ENCODE measurements at places on chromosomes 5 and 9.

DNA sequence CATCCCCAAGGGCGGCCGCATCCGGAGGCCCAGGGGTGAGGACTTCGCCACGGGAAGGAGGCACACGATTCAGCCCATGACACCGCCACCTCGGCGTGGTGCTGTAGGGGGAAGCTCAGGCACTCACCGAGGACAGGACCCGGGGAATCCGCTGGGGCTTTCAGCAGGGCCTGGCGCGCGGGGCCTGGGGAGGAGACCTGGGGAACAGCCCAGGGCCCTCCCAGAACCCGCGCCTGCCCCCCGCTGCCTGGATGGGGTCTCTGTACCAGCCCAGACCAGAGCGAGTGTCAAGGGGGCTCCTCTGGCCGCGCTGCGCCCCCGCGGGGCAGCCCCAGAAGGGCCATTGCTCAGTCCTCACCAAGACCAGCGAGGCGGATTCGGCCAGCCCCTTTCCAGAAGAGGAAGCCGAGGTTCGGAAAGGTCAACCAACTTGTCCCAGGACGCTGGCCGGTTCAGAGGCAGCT is 12.8 kb downstream of the COL23A1 start:
- no peak for DNase-seq

GRCh38 chr9:114850871-114851270 is 45.0 kb upstream of the TNFSF15 start:
- DNase-seq, result no peak

- DNase-seq, result no peak
Measured at GRCh38 chr5:56737951-56738606, 77.3 kb upstream of the MAP3K1 start.

DNA sequence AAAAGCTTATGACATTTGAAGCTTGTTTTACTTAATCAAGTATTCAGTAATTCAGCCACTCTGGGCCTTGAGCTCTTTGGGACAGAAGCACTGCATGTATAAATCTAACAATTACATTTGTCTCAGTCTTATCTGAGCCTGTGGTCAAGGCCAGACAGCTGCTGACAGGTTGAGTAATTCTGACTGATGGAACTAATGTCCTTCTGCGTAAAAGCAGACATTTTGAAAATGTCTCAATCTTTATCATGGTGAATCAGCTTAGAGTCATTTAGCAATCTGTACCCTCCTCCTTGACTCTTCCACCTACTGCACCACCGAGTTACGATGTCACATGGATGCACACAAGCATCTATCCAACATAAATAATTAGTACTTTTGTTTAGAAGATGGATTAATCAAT is 400.0 kb downstream of the ARRDC3 start:
- DNase-seq, result no peak

GRCh38 chr5:61330845-61331406 is 1.1 kb upstream of the ZSWIM6 start:
- DNase-seq, result no peak

DNA sequence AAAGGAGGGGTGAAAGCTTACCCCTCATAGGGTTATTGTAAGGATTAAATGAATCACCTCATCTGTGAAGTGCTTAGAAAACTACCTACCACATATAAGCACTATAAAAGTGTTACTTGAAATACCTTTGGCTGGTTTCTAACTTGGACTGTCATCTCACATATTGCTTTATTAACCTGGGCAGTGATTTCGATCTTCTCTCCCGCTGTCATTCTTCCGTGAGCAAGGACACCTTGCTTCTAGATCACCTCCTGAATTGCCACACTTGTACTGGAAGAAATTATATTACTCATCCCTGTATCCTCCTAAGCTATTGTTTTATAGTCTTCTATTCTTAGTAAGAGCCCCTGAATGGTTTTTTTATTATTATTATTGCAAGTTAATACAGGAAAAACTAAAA is 34.0 kb upstream of the GRAMD2B start:
- no peak for DNase-seq

GRCh38 chr9:1619915-1620710 is 395.0 kb upstream of the SMARCA2 start:
- no peak for DNase-seq

DNA sequence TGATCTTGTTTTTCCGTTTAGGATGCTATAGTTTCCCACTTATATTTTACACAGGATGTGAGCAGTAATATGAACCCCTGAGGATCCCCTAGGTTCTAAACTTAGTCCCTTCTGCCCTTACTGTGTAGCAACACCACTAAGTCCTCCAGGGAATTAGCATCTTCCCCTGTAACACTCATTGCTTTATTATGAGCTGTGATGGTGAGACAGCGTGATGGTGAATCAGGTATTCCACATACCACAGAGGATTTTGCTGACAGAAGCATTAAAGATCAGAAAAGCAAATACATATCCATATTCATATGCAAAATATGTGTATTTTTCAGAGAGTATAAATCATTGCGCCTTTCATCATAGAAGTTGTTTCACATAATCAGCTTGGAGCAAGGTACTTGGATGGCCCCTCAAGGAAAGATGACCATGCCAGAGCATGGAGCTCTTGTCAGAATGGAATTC is 317.0 kb downstream of the ICE1 start:
- DNase-seq, result no peak

DNA sequence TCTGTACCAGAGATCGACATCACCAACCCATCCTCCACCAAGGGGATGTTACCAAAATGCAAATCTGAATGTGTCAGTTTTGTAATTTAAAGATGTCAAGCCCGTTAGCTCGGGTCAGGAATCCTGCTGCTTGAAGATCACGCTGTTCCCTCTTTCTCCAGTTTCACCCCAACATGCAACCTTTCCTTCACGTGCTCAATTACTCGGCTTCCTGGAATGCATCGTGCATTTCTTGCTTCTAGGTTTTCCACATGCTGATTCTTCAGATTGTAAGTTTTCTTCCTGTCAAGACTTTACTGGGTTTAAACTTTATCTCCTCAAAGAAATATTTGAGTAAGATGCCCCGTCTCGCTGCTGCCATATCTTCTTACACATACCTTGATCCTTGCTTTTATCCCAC is 209.5 kb upstream of the SNX2 start:
- DNase-seq, result no peak

DNA sequence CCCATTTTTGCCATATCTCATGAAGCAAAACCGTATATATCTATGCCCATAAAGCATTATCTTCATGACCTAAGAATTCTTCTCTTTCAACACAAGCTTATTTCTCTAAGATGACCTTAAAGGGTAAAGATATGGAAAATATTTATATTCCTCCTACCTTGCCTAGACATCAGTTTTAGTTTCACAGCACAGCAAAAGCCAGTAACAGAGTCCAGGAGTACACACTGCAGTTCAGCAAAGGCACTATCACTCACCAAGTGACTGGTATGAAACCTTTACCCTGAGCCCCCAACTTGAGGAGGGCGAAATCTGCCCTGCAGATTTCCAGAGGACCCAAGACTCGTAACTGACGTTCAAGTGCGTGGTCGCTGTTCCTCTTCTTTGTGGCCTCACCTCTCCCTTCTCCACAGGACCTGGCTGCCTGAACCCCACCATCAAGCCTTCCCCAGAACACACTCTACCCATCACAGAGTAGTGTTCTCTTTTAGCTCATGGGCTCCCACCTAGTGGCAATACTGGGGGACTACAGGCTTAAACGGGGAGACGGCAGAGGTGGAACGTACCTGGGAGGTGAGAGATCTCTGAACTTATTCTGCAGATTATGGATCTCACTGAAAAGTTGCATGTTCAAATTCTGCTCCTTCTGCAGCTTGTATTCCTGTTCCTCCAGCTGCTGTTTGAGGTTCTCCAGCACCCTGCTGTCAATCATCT is 141.0 kb downstream of the CDK5RAP2 start:
- DNase-seq, result no peak

DNA sequence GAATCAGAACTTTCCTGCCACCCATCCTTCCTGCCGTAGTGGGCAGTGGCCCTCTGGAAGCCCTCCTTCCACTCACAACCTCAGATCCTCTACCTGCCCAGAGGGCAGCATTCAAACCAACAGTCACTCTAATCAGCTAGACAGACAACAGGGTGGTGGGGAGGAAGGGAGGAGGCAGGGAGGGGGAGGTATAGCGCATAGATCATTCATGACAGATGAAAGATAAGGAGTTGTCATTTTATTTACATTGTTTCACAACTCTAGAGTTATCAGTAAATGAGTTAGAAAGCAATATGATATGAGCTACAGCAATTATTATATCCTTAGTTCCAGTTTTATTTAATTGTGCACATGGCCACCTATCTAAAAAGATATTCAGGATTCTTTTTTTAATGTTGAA is 852 bp downstream of the IL9 start:
- DNase-seq, result no peak

- DNase-seq, result no peak
Measured at GRCh38 chr5:98543490-98543889, 230.0 kb upstream of the RGMB start.

DNA sequence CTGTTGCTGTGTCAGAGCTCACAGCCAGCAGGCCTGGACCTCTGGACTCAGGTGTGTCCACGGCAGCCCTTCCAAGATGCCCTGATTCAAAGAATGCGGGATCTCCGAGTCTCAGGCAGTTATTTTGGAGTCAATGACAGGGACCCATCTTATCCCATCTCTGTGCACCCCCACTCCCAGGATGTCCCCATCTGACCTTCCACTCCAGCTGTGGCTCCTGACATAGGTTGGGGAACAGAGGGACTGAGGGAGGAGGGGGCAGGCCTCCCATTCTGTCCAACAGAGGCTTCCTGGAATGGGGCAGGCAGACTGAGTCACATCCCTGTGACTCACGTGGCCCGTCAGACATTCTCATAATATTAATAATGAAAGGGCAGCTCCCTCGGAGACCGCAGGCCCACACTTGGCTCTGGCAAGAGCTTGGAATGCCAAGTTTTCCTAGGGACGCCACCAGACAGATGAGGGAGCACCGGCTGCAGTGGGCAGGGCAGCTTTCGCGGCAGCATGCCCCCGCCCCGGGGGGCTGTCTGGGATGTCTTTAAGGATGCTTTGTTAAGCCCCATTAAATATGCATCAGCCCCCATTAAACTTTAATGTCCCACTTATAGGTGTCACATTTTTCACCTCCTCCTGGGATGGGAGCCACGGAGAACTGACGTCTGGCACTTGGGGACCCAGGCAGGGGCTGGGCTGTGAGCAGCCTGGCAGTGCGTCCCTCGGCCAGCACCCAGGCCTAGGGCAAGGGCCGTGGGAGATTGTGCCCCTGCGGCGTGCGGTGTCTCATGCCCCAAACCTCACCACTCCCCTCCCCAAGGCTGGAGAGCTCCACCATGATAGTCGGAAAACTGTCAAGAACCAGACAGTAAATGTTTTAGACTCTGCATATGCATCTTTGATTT is 23.6 kb upstream of the FIBCD1 start:
- DNase-seq, result peak; percentile 85

DNA sequence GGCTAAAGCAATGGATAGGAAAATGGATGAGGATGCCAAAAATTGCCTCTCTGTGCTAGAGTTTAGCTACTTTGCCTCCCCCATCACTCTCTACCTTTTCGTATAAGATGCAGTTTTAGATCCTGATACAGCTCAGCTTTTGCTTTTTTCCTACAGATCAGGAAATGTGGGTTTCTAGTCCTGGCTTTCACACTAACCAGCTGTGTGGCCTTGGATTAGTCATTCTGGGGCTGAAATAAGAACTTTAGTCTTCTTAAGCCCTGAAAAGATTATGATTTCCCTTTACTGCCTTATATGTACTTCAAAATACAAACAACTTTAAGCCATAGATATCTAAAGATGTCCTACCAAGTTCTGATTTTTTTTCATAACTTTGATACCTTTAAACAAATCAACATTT is 116.4 kb downstream of the BAAT start:
- no peak for DNase-seq

GRCh38 chr5:67453111-67453905 is 256.7 kb upstream of the CD180 start:
- DNase-seq, result no peak

DNA sequence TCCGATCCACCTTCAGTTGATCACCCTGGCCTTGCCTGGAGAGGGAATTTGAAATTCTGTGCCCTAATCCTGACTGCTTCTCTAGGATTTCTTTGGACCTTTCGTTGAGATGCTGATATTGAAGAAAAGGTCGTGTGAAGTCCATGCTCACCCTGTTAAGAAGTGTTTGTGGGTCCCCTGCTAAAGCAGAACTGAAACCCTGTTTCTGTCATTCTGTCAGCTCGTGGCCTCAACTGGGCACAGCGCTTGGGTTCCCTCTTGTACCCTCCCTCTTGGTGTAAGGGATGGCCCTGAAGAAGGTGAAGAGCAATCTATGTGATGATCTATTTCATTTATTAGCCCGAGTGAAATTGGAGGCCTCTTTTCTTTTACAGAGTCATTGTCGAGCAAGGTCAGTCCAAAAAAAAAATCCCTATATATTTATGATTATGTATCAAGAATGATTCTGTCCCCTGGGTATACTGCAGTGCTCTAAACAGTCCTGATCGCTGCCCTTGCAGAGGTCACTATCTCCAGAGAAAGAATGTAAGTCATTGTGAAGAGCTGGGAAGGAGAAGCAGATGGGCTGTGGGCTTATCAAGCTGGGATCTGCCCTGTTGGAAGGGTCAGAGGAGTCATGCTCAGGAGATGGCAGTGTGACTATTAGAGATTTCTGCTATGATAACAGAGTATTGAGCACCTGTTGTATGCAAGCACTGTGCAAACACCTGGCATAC is 56.1 kb downstream of the WWC1 start:
- DNase-seq, result no peak

DNA sequence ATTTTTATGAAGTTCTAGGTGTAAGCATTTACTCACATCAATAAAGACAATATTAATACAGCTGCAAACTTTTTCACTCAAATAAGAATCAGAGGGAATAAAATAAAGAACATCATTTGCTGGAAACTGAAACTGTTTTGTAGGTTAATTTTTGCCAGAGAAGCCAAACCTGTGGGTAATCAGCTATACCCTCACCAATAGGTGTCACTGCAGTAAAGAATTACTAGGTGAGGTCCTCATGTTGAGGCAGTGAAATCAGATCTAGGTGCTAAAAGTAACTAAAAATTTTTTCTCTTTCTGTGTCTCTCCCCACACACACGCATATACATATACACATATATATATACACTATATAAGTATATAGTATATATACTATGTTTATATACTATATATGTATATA is 1016.3 kb upstream of the SEMA6A start:
- no peak for DNase-seq

- DNase-seq, result no peak
Measured at GRCh38 chr9:94758880-94759279, 32.4 kb downstream of the AOPEP start.

Data from BJ (cell line).